ENCODE measurements at places on chromosomes 16 and 17.

DNA sequence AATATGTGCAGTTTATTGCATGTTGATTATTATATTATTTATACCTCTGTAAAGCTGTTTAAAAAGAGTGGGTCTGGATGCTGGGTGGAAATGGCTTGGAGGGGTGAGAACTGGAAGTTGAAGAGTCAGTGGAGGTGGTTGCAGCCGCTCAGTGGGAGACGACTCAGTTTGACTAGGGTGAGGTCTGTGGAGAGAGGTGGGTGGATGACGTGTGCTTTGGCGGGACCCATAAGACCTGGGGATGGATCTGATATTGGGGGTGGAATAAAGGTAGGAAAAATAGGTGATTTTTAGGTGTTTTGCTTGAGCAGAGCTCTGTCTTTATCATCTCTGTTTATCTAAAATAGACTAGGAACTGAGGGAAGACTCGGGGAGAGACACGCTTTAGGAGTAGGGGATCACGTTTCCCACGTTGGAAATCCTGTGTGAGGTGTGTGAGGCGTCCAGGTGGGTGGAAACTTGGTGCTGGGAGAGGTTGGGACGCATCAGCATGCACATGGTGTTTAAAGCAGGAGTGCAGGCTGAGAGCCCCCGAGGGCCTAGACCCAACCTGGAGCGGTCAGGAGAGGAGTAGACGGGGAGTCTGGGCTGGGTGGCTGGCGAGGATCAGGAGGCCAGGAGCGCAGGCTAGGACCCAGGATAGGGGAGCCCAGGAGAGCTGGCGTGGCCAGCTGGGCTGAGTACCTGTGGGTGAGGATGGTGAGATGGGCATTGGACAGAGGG, 17.2 kb downstream of the NT5M start:
- no peak for DNase-seq

- no peak for DNase-seq
These were observed 25.9 kb downstream of the HOXB1 start for GRCh38 chr17:48504953-48505352.

DNA sequence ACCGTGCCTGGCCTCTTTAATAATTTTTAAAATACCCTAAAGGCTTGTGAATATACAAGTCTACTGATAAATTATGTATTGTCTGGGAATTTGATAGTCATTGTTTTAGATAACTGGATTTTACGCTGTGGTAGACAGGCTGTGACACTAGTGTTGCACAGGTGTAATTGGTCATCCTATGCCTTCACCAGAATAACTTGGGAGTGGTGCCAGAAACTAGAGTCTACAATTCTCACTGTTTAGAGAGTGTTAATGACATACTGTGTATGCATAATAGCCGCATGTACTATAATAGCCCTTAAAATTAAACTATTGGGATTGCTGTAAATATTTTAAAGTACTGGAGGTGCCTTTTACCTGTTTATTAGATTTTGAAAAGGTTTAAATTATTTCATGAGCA, 11.4 kb downstream of the CNEP1R1 start:
- no peak for DNase-seq

DNA sequence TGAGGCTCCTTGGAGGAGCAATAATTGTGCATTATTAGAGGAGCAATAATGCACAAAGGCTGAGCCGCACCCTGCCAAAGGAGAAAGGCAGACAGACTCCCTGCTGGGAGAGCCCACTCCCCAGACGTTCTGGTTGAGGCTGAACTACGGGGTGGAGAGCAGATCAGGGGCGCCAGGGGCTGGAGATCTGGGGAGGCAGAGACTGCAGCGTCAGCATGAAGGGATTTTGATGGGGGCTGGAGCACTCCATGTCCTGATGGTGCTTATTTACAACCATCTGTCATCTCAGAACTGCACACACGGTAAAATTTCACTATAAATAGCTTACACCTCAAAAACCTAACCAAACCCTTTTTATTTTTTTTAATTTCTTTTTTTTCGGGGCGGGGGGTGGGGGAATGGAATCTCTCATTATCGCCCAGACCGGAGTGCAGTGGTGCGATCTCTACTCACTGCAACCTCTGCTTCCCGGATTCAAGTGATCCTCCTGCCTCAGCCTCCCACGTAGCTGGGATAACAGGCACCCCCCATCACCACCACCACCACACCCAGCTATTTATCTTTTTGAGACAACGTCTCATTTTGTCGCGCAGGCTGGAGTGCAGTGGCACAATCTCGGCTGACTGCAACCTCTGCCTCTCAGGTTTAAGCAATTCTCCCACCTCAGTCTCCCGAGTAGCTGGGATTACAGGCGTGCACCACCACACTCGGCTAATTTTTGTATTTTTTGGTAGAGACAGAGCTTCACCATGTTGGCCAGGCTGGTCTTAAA, 4.3 kb upstream of the C16orf95 start:
- DNase-seq, result no peak

- DNase-seq, result peak; percentile 31
These were observed 1.2 kb downstream of the UBALD2 start for GRCh38 chr17:76266244-76266938.

DNA sequence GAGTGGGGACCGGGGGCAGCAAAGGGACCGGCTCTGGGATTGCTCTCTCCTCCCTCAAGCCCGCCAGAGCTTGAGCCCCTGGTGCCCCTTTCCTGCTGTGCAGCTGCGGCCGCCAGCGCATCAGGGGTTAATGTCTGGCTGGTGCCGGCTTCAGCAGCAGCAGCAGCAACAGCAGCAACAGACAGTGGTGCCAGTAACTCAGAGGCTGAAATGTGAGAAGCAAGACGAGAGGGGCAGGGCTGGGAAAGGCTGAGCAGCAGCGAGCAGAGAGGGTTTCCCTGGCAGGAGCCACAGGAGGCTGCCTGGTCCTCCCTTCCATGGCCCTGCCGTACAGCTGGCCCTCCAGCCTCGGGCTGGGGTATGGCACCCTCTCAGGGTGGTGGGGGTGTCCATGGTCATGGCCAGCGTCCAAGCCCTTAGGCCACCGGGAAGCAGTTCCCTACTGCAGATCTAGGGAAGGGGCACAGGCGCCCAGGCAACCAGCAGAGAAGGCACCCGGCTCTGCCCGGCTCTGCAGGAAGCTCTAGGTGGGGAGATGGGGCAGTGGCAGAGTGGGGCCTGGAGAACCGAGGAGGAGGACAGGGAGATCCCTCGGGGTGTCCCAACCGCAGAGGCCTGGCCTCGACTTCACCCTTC, 21.1 kb upstream of the TFAP4 start:
- peak; percentile 49 for DNase-seq

GRCh38 chr17:41322094-41322902, 6.8 kb upstream of the KRTAP17-1 start:
- DNase-seq, result peak; percentile 69

- DNase-seq, result peak; percentile 40
These were observed 169.7 kb upstream of the ZFHX3 start for GRCh38 chr16:73217654-73218053.

- DNase-seq, result no peak
These were observed 146.3 kb downstream of the CMIP start for GRCh38 chr16:81590714-81591544.

GRCh38 chr17:15157051-15157450, 108.1 kb downstream of the PMP22 start:
- peak; percentile 14 for DNase-seq

GRCh38 chr17:78341559-78342448, 18.1 kb downstream of the SOCS3 start:
- DNase-seq, result no peak

- DNase-seq, result no peak
These were observed 29.0 kb downstream of the RTN4RL1 start for GRCh38 chr17:1995907-1996799.

GRCh38 chr16:77868052-77868451, 79.7 kb downstream of the VAT1L start:
- DNase-seq, result no peak

DNA sequence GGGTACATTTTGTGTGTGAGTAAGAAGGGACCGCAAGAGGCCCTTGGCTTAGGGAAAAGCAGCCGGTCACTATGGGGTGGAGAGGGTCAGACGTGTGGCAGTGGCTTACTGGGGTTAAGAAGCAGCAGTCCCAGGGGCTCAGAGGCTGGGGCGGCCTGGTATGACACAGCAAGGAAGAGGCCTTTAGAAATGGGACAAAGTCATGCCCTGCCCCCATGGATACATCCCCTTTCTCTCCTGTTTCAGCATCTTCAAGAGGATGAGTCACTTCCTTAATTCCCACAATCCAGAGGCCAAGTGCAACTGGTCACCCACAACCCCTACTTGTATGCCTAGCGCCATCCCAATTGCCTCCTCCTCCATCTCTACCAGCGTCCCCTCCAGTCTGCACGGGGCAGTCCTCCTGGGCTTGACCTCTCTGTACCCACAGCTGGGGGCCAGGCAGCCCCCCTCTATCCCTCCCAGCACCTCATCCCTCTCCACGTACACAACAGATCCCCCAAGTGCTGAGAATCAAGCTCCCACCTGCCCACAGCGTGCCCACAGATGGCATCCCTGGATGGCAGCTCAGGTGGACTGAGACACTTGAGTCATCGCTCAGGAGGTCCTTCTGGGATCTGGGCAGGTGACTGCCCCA, 6.9 kb upstream of the EFTUD2 start:
- peak; percentile 32 for DNase-seq
